ENCODE measurements at places on chromosomes 7 and 10. TPM values are rescaled to one million over a fixed set of nuclear protein-coding genes. Genes with fewer than 3 reads are reported as not detected.

The C10orf143 gene
- 0.71 TPM for total RNA-seq

The HEPACAM2 gene
- not detected for total RNA-seq

The AKR1D1 gene
- not detected for total RNA-seq

The GRID1 gene
- total RNA-seq: not detected

The ARHGAP22 gene
- 9.3 TPM for total RNA-seq

The UPK3B gene
- 3.0 TPM for total RNA-seq

The PRF1 gene
- total RNA-seq: not detected

The CDC14C gene
- not detected for total RNA-seq

The TET1 gene
- total RNA-seq: 0.85 TPM

The CAV1 gene
- 428 TPM for total RNA-seq

All from airway epithelial cell (primary cell).